ENCODE measurements at places on chromosomes 11 and 22. TPM values are rescaled to one million over a fixed set of nuclear protein-coding genes. Genes with fewer than 3 reads are reported as not detected.

The GLB1L2 gene
- total RNA-seq = 0.29 TPM

The H19 gene
- total RNA-seq = 55.1 TPM

The C2CD2L gene
- 7.8 TPM for total RNA-seq

The SCN2B gene
- not detected for total RNA-seq

The FOLR1 gene
- not detected for total RNA-seq

The PEX26 gene
- total RNA-seq = 26.6 TPM

The APOBEC3B gene
- 29.6 TPM for total RNA-seq

The DCDC1 gene
- not detected for total RNA-seq

The LZTR1 gene
- 36.3 TPM for total RNA-seq

The C11orf42 gene
- not detected for total RNA-seq

The LDLRAD3 gene
- 7.8 TPM for total RNA-seq

The BDNF gene
- 2.0 TPM for total RNA-seq

The FOXRED2 gene
- total RNA-seq = 5.0 TPM

The PGA5 gene
- not detected for total RNA-seq

The KDM2A gene
- total RNA-seq = 22.5 TPM

The TCN1 gene
- total RNA-seq = not detected

The OSBP2 gene
- total RNA-seq = not detected

The OR2AG2 gene
- total RNA-seq = 0.29 TPM

The BID gene
- 30.3 TPM for total RNA-seq

The GSTT2B gene
- total RNA-seq = 1.8 TPM

The OR5P2 gene
- total RNA-seq = not detected

The MMP11 gene
- total RNA-seq = 7.4 TPM

The OR5D14 gene
- not detected for total RNA-seq

The USH1C gene
- not detected for total RNA-seq

The RGL4 gene
- total RNA-seq = not detected

The POU2F3 gene
- total RNA-seq = not detected

The C11orf86 gene
- total RNA-seq = not detected

The SLC6A5 gene
- total RNA-seq = not detected

The ARRB1 gene
- total RNA-seq = 7.6 TPM

The OR10A2 gene
- total RNA-seq = not detected

The OR8G5 gene
- not detected for total RNA-seq

All from myometrial cell (primary cell).